ENCODE measurements at places on chromosomes 13 and 19.

DNA sequence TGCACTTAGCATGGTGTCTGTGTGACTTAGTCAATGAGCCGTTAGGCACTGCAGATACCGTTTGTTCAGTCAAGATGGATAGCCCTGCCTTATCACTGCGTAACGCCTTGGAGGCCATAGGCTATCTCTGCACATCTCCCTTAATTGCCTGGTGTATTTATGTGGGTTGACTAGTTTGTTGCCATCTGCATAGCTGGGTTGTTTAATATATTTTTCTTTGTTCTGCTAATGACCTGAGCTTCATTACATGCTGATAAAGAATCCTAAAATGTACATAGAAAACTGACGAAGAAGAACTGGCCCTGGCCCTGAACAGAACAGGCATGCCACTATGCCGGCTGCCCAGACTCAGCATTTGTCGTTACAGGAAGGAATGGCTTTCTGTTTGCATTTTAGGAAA, 297.8 kb downstream of the SHISA2 start:
- DNase-seq: no peak

DNA sequence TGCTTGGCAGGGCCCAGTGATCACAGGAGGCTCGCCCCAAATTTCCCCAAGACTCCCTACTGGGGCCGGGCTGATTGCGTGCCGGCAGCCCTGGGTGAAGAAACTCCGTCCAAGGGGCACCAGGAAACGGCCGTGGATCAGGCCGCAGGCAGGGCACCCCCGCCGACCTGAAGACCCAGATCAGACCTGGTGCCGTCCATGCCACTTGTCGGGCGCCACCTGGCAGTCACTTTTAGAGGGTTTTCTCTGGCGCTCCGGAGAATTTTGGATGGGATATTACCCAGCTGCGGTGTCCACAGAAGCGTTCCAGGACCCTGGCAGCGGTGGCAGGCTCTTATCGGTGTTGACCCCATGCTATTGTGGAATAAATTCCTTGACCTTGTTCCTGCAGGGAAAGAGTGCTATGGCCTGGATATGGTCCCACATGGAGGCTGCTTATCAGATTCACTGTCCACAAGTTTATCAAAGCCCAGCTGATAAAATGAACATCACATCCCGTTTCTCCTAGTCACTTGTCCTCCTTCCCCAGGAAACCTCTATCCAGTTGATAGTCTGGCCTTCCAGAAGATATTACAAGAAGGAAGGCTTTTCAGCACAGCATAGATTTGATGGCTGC, 38.2 kb downstream of the IGFL2 start:
- DNase-seq: no peak

GRCh38 chr13:90800082-90800746, 547.3 kb upstream of the MIR17HG start:
- DNase-seq: no peak

GRCh38 chr19:43901395-43902390, 33.4 kb downstream of the ZNF45 start:
- DNase-seq: peak; percentile 33

DNA sequence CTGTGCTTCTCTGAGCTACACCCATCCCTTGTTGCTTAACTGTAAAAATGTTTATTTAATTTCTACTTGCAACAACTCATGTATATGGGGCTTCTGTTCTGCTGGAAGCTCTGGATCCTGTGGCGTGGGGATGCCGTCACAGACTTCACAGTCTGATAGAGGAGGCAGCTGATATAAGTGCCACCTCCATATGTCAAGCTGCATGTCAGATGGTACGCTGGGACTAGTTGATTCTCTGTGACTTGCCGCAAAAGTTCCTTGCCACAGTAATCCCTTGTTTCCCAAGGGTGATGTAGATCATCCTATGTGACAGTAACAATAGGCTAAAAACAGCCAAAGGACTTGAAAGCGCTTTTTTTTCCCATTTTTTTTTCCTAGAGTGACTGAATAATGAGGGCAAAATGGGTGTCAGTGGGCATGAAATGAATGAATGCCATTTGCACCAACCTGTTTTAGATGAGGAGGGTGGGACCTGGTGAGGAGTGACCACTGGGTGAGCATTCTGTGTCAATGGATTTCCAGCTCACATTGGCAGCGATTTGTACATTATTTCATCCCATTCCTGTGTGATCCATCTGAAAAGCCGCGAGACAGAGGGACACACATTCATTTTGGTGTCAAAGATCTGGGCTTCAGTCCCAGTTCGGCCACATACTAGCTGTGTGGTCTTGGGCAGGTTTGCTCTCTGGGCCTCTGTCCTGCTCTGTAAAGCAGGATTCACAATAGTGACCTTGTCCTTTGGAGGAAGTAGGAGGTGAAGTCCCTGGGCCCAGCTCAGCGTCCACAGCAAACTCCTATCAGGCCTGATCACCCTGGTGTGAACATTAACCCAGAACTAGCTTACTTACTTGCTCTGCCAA, 88.9 kb upstream of the RNF113B start:
- no peak for DNase-seq

GRCh38 chr13:36143738-36144137, 12.6 kb upstream of the DCLK1 start:
- no peak for DNase-seq

Measured in frontal cortex (tissue), 4 donors.